ENCODE measurements at places on chromosomes 1 and 21. TPM values are rescaled to one million over a fixed set of nuclear protein-coding genes. Genes with fewer than 3 reads are reported as not detected.

Gene ABCA4
- total RNA-seq: 3.7 TPM

Gene FAM72A
- 2.8 TPM for total RNA-seq

DNA sequence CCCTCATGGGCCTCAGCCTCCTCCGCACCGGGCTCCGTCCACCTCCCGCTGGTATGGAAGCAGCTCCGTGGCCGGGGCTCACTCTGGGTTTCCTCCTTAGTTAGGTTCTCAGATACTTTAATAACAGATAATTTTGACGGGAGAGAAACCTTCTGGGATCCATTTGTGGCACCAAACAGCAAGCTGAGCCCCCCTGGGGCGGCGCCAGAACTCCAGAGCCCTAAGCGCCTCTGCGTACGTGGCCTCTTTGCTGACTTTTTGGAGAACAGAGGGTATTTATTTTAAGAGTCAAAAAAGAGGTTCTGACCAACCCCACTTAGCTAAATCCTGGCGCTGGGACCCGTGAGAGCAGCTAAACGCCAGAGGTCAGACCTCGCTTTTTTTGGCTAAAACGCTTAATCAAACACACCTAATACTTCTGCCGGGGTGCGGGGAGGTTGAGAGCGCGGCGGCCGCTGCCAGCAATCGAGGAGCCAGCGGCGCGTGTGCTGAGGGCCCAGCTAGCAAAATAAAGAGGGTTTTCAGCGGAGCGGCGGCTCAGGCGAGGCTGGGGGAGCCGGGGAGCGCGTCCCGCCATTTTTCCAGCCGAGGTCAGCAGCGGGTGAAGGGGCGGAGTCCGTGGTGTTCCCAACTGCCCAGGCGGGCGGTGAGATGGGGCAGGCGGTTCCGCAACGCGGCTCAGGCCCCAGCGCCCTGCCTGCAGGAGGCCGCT is 171.7 kb downstream of the PRDM16 start:
- peaks cover 83% of the 10 kb centered on the region for H3K4me1 ChIP-seq
- H3K27me3 ChIP-seq: no peaks in the 10 kb centered on the region
- peak overlapping the region; percentile 57 for H3K4me3 ChIP-seq
- peak overlapping the region; percentile 93 for H3K27ac ChIP-seq
- no peak for DNase-seq
- peaks cover 9% of the 10 kb centered on the region for H3K36me3 ChIP-seq

DNA sequence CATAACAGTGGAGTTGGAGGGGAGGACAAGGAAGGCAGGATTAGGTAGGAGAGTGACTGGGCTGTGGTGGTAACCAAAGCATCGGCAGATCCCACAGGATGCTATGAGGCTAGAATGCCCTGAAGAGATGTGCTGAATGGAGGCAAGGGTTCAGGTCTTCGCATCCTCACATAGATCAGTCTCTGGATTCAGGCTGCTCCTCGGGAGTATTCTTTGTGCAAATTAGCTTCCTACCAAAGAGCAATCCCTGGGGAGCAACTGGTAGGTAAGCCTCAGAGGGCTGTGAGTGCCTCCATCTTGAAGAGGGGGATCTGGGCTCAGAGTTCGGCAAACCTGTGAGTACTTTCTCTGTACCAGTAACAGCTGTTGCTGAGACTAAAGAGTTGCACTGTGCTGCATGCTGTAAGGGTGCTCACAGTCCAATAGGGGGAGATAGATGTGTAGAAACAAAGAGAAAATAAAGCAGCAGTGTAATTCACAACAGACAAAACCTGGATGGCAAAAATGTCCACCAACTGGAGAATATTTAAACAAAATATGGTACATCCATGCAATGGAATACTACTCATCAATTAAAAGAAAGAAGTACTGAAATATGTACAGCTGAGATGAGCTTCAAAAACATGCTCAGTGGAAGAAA is 322.4 kb upstream of the DEPDC1 start:
- no peaks in the 10 kb centered on the region for H3K36me3 ChIP-seq
- DNase-seq: no peak
- H3K27ac ChIP-seq: no peak overlapping the region
- no peak overlapping the region for H3K4me3 ChIP-seq
- no peaks in the 10 kb centered on the region for H3K4me1 ChIP-seq

Gene LMX1A
- not detected for total RNA-seq

Gene ARHGAP30
- total RNA-seq: 16.9 TPM

GRCh38 chr1:168285521-168285790 is 4.8 kb downstream of the TBX19 start:
- H3K36me3 ChIP-seq: no peaks in the 10 kb centered on the region
- peaks cover 5% of the 10 kb centered on the region for H3K4me1 ChIP-seq
- H3K27me3 ChIP-seq: no peaks in the 10 kb centered on the region
- no peak for DNase-seq
- no peak overlapping the region for H3K4me3 ChIP-seq
- H3K27ac ChIP-seq: no peak overlapping the region

- no peak overlapping the region for H3K27ac ChIP-seq
- no peak overlapping the region for H3K4me3 ChIP-seq
- H3K27me3 ChIP-seq: no peaks in the 10 kb centered on the region
- DNase-seq: no peak
Measured at GRCh38 chr1:147721716-147722115, 38.7 kb downstream of the GJA5 start.

GRCh38 chr1:172990598-172991215 is 60.0 kb downstream of the TNFSF18 start:
- H3K4me1 ChIP-seq: no peaks in the 10 kb centered on the region
- no peak for DNase-seq
- H3K27ac ChIP-seq: no peak overlapping the region
- no peak overlapping the region for H3K4me3 ChIP-seq
- no peaks in the 10 kb centered on the region for H3K27me3 ChIP-seq

DNA sequence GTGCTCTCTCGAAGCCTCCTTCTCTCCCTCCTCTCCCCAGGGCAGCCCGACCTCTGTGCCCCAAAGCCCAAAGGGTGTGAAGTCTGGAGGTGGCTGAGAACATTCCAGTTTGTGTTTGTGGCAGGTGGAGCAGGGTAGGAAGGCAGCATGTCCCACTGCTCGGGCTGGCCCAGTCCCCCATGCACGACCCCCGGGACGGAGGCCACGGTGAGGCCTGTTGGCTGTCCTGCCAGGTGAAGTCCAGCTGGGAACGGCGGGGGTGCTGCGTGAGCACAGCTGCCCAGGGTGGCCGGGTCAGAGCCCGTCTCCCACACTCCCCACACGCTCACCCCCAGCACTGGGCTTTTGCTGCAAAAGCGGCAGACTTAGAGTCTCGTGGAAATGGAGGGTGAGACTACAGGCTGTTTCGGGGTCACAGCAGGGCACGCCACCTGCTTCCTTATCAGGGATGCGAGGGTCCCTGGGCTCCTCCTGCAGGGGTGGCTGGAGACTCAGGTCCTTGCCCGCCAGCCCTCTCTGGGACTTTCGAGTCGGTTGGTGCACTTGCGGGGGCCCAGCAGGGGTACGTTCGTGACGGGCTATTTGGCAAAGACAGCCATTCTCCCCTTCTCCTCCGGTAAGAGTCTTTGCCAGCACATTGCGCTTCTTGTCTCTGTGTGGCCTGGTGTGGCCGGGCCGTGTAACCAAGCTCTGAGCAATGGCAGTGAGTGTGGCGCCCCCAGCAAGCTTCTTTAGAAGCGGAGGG is 40.3 kb downstream of the MORN1 start:
- DNase-seq: no peak
- no peaks in the 10 kb centered on the region for H3K36me3 ChIP-seq
- H3K27ac ChIP-seq: no peak overlapping the region
- peaks cover 8% of the 10 kb centered on the region for H3K4me1 ChIP-seq

Gene F13B
- not detected for total RNA-seq

DNA sequence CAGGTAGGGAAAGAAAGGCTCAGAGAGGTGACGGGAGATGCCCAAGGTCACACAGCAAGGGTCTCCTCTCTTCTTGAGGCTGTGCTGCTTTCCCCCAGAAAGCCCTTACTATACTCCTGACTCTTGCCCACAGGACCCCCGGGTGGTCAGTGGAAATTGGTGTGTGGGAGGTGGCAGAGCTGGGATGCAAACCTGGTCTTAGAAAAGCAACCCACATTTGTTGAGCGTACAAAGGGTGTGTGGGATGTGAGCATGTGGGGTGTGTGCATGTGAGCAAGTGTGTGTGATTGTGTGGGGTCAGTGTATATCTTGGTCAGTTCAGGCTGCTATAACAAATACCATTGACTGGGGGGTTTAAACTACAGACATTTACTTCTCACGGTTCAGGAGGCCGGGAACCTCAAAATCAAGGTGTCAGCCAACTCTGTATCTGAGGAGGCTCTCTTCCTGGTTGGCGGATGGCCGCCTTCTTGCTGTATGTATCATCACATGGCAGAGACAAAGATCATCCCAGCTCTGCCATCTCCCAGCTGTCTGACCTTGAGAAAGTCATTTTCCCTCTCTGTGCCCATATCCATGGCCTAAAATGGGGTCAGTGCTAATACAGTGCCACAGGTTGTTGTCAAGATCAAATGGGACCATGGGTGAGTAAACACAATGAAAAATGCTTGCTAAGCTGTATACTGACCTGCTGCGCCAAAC is 268.5 kb downstream of the PTPRU start:
- no peak overlapping the region for H3K4me3 ChIP-seq
- H3K27ac ChIP-seq: no peak overlapping the region
- DNase-seq: no peak
- no peaks in the 10 kb centered on the region for H3K36me3 ChIP-seq

DNA sequence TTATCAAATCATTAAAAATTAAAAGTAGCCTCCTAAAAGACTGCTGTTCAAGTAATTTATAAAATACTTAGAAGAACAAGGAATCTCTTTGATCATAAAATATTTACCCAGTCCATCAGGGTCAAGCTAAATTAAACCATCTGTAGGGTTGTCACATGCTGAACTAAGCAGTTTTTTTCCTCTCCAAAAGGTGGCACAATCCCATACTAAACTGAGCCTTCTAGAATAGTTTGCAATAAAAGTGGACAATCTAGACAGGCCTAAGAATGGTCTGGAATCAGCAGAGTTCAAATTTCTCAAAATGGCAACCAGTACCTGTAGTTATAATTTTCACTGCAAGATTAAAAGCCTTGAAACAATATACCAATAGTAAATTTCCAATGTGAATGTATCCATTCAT is 194.8 kb downstream of the EIF4G3 start:
- no peak overlapping the region for H3K27ac ChIP-seq
- no peak overlapping the region for H3K4me3 ChIP-seq
- H3K27me3 ChIP-seq: no peaks in the 10 kb centered on the region
- no peaks in the 10 kb centered on the region for H3K36me3 ChIP-seq

DNA sequence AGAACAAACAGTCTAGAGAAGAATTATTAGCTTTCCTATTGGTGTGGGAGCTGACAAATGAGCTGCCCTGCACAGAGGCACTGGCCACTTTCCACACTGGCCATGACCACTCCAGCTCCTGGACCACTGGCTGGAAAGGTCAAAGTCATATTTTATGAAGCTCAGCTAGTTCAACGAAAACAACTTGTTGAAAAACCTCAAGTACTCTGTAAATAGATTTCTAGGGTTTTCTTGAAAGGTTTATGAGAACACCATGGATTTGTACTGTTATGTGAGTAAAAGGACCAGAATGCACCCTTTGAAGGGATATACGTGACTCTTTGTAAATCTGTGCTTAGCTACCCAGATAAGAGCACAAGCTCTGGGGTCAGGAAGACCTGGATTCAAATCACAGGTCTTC is 54.5 kb upstream of the FGGY start:
- H3K27me3 ChIP-seq: no peaks in the 10 kb centered on the region
- no peak overlapping the region for H3K4me3 ChIP-seq
- peak overlapping the region; percentile 28 for H3K27ac ChIP-seq
- DNase-seq: no peak
- H3K36me3 ChIP-seq: no peaks in the 10 kb centered on the region

DNA sequence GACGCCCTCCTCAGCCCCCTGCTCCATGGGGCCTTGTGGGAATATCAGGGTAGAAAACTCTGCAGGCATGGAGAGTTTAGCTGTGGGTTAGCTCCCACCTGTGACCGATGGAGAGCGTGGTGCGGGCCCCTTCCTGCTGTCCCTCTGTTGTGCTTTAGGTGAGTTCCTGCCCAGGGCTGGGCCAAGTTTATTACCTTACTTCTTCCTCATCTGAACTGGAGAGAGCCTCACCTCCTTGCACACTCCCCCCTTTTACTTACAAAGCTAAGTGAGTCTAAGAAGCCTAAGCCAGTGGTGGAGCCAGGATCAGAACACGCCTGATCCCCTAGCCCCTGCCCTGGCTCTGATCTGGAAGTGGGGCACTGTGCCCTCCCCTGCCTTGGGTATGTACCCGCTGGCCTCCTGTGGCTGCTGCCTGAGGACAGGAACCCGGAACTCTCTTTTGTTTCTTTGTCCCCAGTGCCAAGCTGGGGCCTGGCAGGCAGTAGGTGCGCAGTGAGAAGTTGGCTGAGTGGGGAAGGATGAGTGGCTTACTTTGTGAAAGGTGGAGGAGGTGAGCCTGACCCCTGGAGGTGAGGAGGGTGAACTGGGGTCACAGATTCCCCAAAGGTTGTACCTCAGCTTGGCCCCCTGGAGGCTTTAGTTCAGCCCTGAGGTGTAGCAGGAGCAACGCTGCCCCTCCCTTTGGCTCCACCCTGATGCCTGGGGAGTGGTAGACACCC is 32.9 kb downstream of the ARHGEF10L start:
- no peaks in the 10 kb centered on the region for H3K27me3 ChIP-seq
- H3K4me1 ChIP-seq: peaks cover 66% of the 10 kb centered on the region
- no peak overlapping the region for H3K4me3 ChIP-seq
- no peaks in the 10 kb centered on the region for H3K36me3 ChIP-seq

Gene C4BPB
- total RNA-seq: 0.54 TPM

Gene COL24A1
- 1.6 TPM for total RNA-seq

DNA sequence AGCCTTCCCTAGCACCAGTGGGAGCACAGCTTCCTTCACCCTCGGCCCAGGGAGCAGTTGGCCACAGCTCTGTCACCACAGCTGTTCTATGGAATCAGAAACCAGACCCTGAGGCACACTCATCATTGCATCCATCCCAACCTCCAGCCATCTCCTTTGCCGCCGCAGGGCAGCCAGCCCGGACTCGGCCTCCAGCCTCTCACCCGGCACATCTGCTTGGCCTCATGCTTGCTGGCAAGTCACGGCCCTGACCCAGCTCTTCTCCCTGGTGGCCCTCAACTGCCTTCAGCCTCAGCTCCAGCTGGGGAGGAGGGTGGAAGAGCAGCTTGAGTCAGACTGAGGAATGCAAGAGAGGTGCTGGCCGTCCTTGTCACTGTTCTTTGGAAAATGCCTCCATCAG is 59.8 kb downstream of the TOR1AIP2 start:
- no peak for DNase-seq
- H3K4me3 ChIP-seq: no peak overlapping the region
- H3K4me1 ChIP-seq: peaks cover 4% of the 10 kb centered on the region
- no peak overlapping the region for H3K27ac ChIP-seq

GRCh38 chr1:22826604-22827580 is 116.3 kb downstream of the EPHB2 start:
- H3K27me3 ChIP-seq: no peaks in the 10 kb centered on the region
- H3K4me1 ChIP-seq: peaks cover 4% of the 10 kb centered on the region
- DNase-seq: no peak
- peak overlapping the region; percentile 18 for H3K27ac ChIP-seq
- no peak overlapping the region for H3K4me3 ChIP-seq
- no peaks in the 10 kb centered on the region for H3K36me3 ChIP-seq

Gene ATP6V1G3
- total RNA-seq: not detected

DNA sequence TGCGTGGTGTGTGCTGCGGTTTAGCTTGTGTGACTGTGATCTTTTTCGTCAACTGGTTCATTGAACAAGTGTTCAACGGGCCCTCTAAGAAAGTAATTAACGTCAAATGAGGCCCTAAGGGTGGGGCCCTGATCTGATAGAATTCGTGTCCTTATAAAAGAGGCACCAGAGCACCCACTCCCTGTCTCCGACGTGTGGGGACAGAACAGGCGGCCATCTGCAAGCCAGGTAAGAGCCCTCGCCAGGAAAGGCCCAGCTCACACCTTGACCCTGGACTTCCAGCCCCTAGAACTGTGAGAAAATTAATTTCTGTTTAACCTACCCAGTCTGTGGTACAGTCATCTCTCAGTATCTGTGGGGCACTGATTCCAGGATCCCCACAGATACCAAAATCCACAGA is 20.4 kb upstream of the SAMD11 start:
- no peak overlapping the region for H3K4me3 ChIP-seq
- no peaks in the 10 kb centered on the region for H3K36me3 ChIP-seq
- no peaks in the 10 kb centered on the region for H3K27me3 ChIP-seq
- DNase-seq: no peak

Gene NES
- 30.9 TPM for total RNA-seq
